Activated CD4-positive, alpha-beta T cell treated with anti-CD3 and anti-CD28 coated beads for 48 hours (primary cell): ENCODE measurements at places on chromosomes 16 and 17.

- DNase-seq = no peak
These were observed 10.1 kb downstream of the FUS start for GRCh38 chr16:31190061-31190460.

DNA sequence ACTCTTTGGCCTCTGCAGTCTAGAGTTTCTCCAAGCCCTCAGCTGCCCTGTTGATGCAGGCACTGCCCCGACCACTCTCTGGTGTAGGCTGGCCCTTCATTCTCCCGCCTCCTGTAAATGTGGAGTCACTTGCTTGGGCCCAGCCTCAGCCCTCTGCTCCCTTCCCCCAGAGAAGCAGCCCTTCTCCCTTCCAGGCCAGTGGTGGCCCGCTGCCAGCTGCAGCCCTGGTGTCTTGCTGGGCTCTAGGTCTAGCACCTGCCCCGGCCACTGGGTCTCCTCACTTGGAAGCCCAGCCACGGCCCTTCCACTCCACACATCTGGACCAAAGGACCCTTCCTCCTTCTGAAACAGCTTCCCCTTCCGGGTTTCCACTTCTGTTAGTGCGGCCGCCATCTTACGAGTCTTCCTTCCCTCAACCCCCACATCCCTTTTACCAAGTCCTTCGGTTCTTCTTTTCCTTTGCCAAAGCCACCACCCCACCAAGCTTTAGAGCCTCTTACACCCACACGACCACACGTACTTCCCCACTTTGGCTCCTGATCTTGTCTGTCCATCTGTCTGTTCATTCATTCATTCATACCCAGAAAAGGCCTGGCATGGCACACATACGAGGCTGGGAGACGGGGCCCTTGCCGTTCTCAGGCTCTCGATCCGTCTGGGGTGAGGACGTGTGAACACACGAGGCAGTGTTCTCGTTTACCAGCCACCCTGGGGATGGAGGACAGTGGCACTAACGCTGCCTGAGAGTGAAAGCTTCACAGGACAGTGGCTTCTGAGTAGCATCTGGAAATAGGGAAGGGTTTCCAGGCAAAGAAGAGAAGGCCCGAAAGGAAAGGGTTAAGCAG lies 68.0 kb downstream of the ABR start:
- DNase-seq = no peak

DNA sequence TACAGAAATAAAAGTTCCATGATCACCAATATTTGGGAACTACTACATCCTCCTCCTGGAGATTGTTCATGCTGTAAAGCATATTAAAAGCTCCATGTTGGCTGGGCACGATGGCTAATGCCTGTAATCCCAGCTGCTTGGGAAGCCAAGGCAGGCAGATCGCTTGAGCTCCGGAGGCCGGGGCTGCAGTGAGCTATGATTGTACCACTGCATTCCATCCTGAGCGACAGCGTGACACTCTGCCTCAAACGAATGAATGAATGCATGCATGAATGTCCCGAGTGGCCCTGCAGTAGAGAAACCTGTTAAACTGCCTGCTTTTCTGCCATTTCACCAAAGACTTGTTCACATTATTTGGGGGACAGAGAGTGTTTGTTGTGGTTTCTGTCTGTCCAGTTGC lies 15.0 kb downstream of the CNEP1R1 start:
- DNase-seq = no peak

DNA sequence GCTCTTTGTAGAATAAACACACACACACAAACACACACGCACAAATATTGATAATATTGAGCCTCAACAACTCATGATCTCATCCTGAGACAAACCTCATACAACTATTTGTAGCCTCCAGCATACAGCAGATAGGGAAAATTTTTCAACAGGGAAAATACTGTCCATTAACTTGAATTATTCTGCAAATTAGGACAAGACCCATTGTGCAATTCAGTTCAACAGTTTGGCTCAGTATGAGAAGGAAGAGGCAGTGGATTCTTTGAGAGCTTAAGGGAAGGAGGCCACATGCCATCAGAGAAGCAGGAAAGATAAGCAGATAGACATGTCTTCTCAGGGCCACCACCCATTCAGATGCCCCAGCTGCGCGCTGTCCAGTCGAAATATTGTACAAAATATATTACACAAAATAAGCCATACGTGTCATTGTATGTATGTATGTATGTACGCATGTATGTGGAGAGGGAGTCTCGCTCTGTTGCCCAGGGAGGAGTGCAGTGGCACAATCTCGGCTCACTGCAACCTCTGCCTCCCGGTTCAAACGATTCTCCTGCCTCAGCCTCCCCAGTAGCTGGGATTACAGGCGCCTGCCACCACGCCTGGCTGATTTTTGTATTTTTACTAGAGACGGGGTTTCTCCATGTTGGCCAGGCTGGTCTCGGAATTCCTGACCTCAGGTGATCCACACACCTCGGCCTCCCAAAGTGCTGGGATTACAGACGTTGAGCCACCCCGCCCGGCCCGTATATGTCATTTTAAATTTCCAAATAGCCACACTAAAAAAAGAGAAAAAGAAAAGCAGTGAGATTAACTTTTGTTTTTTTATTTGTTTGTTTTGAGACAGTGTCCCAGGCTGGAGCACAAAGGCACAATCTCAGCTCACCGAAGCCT lies 1.8 kb downstream of the ZC3H7A start:
- no peak for DNase-seq

DNA sequence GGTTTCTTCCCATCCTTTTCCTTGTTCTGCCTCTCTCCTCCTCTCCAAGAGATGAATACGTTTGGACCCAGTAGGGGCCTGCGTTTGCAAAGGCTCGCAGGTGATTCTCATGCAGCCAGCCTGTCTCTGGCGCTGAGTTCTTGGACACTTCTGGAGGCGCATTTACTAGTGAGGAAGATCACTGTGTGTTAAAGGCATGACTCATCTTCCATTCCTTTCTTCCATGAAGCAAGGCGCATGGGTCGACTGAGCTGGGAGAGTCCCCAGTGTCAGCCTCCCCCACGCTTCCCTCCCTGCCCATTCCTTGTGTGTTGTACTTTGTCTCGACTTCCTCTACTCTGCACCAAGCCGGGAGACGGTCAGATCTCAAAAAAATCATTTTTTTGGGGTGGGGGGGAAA lies 159.9 kb upstream of the EEF2KMT start:
- no peak for DNase-seq

DNA sequence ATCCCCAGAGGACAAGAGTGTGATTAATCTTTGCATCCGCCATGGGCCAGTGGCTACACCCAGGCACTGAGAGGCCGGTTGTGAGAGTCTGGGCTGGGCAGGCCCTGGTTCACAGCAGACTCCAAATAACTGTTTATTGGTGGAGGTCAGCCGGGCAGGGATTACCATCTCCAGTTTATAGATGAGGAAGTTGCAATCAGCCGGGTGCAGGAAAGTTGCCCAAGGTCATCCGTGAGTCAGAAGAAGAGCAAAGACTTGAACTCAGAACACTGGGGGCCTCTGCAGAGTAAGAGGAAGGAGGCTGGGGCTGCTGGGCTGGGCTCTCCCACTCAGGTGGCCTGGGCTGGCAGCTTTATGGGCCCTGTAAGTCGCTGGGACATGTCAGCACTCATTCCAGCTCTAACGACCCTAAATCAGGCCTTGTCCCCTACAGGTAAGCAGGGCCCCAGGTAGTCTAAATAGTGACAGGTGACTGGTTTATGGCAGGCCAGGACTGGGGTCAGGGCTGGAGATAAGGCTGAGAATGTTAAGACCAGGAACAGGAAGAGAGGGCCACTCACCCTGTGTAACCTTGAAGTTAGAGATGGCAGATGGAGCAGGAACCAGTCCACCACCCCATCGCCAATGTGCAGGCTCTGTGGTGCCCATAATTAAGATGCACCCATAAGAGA lies 2.1 kb upstream of the CA4 start:
- DNase-seq = no peak

DNA sequence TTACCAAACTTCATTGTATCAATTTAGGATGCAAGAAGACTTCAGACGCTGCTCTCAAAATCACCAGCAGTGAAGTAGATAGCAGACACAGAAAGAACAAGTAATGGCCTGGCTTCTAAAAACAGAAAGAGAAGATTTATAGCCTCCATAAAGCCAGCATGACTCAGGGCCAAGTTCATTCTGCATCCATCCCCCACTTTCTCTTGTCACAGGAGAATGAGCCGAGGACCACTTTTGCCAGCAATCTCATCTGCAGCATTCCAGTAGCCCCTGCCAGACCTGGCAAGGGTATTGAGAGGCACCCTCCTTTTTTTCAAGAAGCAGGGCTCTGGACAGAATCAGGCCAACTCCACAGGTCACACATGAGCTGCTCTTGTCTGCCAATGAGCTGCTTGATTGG lies 355.4 kb upstream of the SOX9 start:
- no peak for DNase-seq

DNA sequence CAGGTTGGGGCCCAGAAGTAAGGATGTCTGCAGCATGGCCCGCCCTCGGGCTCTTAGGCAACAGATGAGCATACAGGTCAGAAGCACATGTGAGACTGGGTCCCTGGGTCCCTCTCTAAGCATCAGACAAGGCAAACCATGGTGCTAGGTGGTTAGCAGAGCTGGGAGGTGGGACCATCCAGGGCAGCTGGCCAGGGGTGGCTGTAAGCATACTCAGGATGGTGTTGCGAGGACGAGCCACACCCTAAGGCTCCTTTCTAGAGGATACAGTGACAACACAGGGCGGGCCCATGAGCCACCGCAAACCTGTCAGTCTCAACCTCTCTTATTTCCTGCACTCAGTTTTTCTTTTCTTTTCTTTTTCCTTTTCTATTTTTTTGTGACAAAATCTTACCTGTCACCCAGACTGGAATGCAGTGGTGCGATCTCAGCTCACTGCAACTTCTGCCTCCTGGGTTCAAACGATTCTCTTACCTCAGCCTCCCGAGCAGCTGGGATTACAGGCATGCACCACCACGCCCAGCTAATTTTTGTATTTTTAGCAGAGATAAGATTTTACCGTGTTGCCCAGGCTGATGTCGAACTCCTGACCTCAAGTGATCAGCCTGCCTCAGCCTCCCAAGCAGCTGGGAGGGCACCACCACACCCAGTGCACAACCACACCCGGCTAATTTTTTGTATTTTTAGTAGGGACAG lies 3.6 kb downstream of the FA2H start:
- no peak for DNase-seq

DNA sequence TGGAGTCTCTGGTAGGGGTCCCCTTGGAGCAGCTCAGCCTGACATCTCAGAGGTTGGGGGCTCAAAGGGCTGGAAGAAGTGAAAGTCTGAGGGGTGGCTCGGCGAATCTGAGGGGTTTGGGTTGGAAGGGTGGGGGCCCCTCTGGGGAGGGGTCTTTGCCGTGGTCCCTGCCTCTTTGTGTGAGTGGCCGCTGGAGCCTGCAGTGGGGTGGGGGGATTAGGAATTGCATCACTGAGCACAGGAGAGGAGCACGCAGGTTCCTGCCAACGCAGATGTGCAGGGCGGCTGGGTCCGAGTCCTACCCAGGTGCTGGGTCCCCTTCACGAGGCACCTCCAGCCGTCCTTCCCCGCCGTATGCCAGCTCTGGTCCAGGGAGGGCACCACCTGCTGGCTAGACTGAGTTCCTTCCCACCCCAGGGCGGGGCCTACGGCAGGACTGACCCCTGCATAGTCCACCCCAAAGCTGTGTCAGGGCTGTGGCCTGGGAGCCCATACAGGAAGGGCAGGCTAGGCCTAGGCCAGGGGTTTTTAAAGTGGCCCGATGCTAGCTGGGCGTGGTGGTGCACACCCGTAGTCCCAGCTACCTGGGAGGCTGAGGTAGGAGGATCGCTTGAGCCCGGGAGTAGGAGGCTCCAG lies 9.9 kb downstream of the FMNL1 start:
- peak; percentile 45 for DNase-seq
